ENCODE measurements at places on chromosomes 12 and 14. TPM values are rescaled to one million over a fixed set of nuclear protein-coding genes. Genes with fewer than 3 reads are reported as not detected.

GRCh38 chr12:122420471-122421162 lies 1.9 kb downstream of the CLIP1 start:
- peaks cover 5% of the 10 kb centered on the region for H3K36me3 ChIP-seq
- DNase-seq, result no peak

DNA sequence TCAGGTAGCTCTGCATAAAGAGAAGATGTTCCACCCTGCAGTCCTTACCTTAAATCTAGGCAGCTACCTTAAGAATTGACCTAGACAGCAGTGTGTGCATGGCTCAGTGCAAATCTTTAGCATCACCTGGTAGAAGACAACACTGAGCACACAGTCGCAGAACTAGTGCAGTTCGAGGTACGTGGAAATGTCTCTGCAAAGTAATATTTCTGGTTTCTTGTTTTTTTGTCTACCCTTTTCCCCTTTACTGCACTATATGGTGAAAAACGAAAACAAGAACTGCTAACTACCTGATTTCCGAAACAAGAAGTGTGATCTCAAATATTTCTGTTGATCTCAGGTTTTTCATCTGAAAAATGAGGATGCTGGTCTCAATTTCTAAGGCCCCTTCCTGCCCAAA lies 82.5 kb downstream of the ETV6 start:
- no peak for DNase-seq
- H3K4me1 ChIP-seq, result peaks cover 60% of the 10 kb centered on the region
- H3K27ac ChIP-seq, result peak overlapping the region; percentile 84
- no peaks in the 10 kb centered on the region for H3K27me3 ChIP-seq
- H3K36me3 ChIP-seq, result peaks cover 17% of the 10 kb centered on the region
- H3K4me3 ChIP-seq, result no peak overlapping the region

- peaks cover 19% of the 10 kb centered on the region for H3K36me3 ChIP-seq
- no peak overlapping the region for H3K4me3 ChIP-seq
- H3K27me3 ChIP-seq, result no peaks in the 10 kb centered on the region
- no peak for DNase-seq
Observed at GRCh38 chr14:103456167-103456835, 66.3 kb downstream of the CKB start.

GRCh38 chr14:67515386-67516079 lies 17.6 kb upstream of the PLEKHH1 start:
- peak; percentile 43 for DNase-seq
- no peaks in the 10 kb centered on the region for H3K27me3 ChIP-seq
- H3K4me3 ChIP-seq, result peak overlapping the region; percentile 66
- no peaks in the 10 kb centered on the region for H3K36me3 ChIP-seq
- peaks cover 29% of the 10 kb centered on the region for H3K4me1 ChIP-seq
- H3K27ac ChIP-seq, result no peak overlapping the region

- H3K27me3 ChIP-seq, result no peaks in the 10 kb centered on the region
- H3K27ac ChIP-seq, result peak overlapping the region; percentile 74
- peak; percentile 55 for DNase-seq
- H3K4me3 ChIP-seq, result no peak overlapping the region
- no peaks in the 10 kb centered on the region for H3K36me3 ChIP-seq
- peaks cover 32% of the 10 kb centered on the region for H3K4me1 ChIP-seq
Observed at GRCh38 chr14:76919431-76920330, 93.5 kb downstream of the LRRC74A start.

DNA sequence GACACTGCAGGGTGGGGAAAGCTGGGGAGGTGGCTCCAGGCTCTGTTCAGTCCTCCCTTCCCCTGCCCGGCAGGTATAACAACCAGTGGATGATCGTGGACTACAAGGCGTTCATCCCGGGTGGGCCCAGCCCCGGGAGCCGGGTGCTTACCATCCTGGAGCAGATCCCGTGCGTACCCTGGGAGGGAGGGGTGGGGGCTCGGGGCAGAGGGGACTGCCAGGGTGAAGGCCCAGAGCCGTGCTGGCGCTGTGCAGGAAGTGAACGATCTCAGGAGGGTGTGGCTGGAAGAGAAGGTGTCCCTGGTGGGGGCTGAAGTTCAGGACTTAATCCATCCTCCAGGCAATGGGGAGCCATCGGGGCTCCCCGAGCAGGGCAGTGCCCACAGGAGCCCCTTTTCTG lies 18.9 kb downstream of the SDS start:
- no peak overlapping the region for H3K27ac ChIP-seq
- no peaks in the 10 kb centered on the region for H3K4me1 ChIP-seq
- no peak overlapping the region for H3K4me3 ChIP-seq
- DNase-seq, result no peak

DNA sequence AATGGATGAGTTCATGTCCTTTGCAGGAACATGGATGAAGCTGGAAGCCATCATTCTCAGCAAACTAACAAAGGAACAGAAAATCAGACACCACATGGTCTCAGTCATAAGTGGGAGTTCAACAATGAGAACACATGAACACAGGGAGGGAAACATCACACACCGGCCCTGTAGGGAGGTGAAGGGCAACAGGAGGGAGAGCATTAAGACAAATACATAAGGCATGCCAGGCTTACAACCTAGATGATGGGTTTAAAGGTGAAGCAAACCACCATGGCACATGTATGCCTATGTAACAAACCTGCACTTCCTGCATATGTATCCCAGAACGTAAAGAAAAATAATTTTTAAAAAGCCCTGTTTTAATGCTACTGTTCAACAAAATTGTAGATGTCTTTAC lies 914.2 kb upstream of the ATXN7L3B start:
- H3K4me1 ChIP-seq, result no peaks in the 10 kb centered on the region
- no peaks in the 10 kb centered on the region for H3K27me3 ChIP-seq
- no peak for DNase-seq
- no peaks in the 10 kb centered on the region for H3K36me3 ChIP-seq

DNA sequence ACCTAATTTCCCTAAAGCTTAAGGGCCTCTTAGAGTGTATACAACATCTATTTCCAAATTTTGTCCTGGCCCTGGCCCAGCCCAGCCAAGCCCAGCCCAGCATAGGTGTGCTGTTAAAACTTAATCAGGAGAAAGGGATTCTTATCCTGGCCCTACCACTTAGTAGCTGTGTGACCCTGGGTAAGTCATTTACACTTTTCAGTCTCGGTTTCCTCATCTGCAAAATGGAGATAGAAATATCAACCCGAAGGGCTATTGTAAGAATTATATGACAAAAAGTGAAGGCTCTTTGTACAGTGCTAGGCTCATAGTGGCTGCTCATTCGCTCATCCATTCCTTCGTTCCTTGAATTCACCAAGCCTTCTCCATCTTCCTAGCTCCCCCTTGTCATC lies 442 bp downstream of the ERG28 start:
- peaks cover 11% of the 10 kb centered on the region for H3K4me1 ChIP-seq
- H3K4me3 ChIP-seq, result peak overlapping the region; percentile 92
- DNase-seq, result no peak
- no peaks in the 10 kb centered on the region for H3K36me3 ChIP-seq
- no peaks in the 10 kb centered on the region for H3K27me3 ChIP-seq
- H3K27ac ChIP-seq, result peak overlapping the region; percentile 90

DNA sequence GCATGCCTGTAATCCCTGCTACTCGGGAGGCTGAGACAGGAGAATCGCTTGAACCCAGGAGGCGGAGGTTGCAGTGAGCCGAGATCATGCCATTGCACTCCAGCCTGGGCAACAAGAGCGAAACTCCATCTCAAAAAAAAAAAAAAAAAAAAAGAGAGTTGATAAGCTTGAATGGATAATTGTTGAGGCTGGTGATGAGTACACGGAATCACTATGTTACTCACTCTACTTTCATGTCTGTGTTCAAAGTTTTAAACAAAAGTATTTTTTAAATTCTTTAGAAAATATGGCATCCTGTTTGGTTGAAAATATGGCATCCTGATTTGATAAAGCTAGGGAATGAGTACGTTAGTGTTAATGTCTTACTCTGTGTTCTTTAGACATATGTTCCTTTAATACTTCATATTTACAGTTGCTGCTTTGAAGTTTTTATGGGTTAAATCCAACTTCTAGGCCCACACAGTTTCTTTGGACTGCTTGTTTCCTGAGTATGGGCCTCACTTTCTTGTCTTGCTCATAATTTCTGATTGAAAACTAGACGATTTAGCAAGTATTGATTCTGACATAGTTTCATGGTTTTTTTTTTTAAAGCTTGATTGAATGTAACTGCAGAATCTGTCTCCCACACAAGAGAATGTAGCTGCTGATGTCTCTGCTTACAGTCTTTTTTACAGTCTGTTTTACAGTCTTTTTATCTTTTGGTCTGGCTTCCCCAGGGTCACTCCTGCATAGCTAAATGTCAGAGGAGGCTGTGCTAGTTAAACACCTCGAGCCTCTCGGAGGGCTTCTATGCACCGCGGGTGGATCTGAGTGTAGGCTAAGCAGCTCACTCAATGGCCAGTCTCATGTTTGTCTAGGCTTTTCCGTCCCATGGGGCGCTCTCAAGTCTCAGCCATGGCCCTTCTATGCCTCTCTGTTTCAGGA lies 14.1 kb upstream of the FBLN5 start:
- H3K27ac ChIP-seq, result peak overlapping the region; percentile 62
- no peaks in the 10 kb centered on the region for H3K27me3 ChIP-seq
- H3K36me3 ChIP-seq, result no peaks in the 10 kb centered on the region
- no peak for DNase-seq
- H3K4me1 ChIP-seq, result peaks cover 8% of the 10 kb centered on the region
- H3K4me3 ChIP-seq, result peak overlapping the region; percentile 2

DNA sequence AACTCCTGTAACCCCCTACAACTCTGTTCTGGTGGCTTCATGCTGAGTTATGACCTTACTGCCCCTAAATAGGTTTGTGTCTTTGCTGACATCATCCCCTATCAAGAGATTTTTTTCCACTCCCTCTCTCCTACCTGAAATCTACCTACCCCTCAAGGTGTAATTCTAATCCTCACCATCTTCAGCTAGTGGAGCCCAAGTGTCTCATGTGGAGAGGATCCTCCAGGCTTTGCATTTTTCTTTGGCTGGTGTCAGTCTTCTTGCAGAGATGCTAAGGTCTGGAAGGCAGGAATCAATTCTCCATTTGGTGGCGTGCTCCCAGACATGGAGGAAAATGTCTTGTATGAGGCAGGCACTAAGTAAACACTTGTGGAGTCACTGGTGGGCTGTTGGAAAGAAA lies 74.8 kb upstream of the PRMT8 start:
- H3K4me1 ChIP-seq, result no peaks in the 10 kb centered on the region
- no peak for DNase-seq
- H3K4me3 ChIP-seq, result no peak overlapping the region
- H3K27me3 ChIP-seq, result peaks cover 7% of the 10 kb centered on the region
- no peak overlapping the region for H3K27ac ChIP-seq

DNA sequence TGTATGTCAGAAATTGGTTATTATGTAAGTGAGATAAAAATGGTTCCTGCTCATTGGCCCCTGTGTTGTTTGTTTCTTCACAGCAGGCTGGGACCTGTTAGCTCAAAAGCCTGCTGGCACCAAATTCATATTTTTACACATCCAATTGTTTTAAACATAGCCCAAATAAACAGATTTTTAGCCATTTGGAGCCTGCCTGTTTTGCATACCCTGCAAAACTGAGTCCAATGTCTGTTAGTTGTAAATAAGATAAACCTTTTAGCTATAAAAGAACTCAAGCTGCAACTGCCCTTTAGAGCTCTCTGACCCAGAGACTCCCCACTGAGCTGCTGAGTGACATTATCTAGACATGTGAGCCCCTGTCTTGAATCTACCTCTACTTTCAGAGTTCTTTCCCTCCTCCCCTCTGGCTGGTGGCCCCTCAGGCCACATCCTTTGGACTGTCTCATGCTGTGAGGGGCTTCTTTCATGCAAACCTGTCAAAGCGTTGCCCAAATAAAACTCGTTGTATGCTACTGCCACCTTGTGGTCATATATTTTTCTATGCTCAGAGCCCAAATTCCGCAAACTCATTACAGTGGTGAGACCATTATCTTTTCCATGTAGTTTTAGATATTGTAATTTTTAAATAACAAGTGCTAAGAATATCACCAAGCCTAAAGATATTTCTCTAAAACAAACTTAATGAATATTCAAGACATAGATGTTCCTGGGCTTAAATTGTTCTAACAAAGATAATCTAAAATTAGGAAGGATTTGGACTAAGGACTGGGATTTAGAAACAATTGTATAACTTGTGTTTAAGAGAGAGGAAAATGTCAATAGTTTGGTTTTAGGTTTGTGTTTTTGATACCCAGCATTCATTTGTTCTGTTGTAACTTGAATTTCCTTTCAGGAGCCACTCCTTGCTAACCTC lies 337.9 kb downstream of the AACS start:
- no peaks in the 10 kb centered on the region for H3K36me3 ChIP-seq
- H3K27me3 ChIP-seq, result peaks cover 9% of the 10 kb centered on the region
- no peak overlapping the region for H3K4me3 ChIP-seq
- no peak overlapping the region for H3K27ac ChIP-seq

DNA sequence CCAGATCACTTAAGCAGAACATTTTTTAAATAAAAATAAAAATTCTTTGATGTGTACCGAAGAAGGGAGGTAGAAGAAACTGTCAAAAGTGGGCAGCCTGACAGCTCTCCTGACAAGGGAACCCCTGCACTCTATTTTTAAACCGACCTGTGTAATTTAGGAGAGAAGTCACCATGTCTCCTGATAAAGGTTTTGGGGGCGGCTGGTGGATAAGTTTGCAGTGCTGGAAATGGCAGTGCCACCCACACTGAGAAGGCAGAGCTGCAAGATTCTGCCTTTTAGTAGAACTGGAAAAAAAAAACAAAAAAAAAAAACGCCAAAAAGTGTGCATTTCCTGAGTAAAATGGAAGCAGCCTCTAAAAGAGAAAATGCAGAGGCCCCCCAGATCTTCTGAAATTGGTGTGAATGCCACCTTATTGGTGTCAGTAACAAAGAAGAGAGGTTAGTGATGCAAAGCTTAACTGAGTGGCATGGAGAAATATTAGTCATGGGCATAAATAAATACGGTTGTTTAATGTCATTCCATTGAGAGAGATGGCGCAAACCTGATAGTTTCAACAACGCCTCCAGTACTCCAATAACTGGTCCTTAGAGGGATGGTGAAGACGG lies 24.7 kb downstream of the DUSP6 start:
- H3K27me3 ChIP-seq, result peaks cover 4% of the 10 kb centered on the region
- no peak overlapping the region for H3K4me3 ChIP-seq
- DNase-seq, result no peak
- no peak overlapping the region for H3K27ac ChIP-seq

- H3K4me3 ChIP-seq, result peak overlapping the region; percentile 0
- no peak for DNase-seq
- peaks cover 14% of the 10 kb centered on the region for H3K36me3 ChIP-seq
- H3K27ac ChIP-seq, result no peak overlapping the region
- peaks cover 37% of the 10 kb centered on the region for H3K4me1 ChIP-seq
- H3K27me3 ChIP-seq, result no peaks in the 10 kb centered on the region
Observed at GRCh38 chr12:11812586-11813437, 163.3 kb downstream of the ETV6 start.

GRCh38 chr14:31785574-31785973 lies 224.4 kb downstream of the NUBPL start:
- H3K27ac ChIP-seq, result no peak overlapping the region
- no peak overlapping the region for H3K4me3 ChIP-seq
- H3K4me1 ChIP-seq, result no peaks in the 10 kb centered on the region
- DNase-seq, result no peak
- no peaks in the 10 kb centered on the region for H3K27me3 ChIP-seq

GRCh38 chr12:95623554-95624170 lies 72.4 kb upstream of the USP44 start:
- no peaks in the 10 kb centered on the region for H3K36me3 ChIP-seq
- H3K27ac ChIP-seq, result no peak overlapping the region
- peak; percentile 5 for DNase-seq
- H3K4me3 ChIP-seq, result no peak overlapping the region
- no peaks in the 10 kb centered on the region for H3K27me3 ChIP-seq

FITM1 gene
- total RNA-seq, result not detected

GNG2 gene
- 131 TPM for total RNA-seq

ZNF84 gene
- total RNA-seq, result 17.0 TPM

LRRC10 gene
- total RNA-seq, result not detected

All from activated naive CD8-positive, alpha-beta T cell treated with anti-CD3 and anti-CD28 coated beads for 36 hours (primary cell).